ENCODE measurements at places on chromosomes 2 and 18.

GRCh38 chr18:34915046-34915445 is 126.2 kb upstream of the MAPRE2 start:
- DNase-seq: no peak

GRCh38 chr2:65198737-65199136 is 28.9 kb upstream of the ACTR2 start:
- DNase-seq: no peak

GRCh38 chr2:112153179-112153490 is 14.9 kb downstream of the FBLN7 start:
- DNase-seq: no peak

DNA sequence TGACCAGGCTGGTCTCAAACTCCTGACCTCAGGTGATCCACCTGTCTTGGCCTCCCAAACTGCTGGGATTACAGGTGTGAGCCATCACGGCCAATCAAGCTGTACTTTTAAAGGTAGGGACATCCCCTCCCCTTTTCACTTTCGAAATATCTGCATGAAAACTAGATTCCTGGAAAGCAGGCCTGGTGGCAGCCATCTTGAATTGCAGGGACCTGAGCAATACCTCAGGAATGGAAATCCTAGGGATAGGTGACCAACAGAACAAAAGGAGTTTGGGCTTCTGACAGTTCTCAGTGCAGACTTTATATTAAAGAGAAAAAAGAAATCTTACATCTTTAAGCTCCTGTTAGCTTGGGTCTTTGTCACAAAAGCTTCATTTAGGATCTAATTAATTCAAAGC is 62.6 kb downstream of the KLF7 start:
- no peak for DNase-seq

DNA sequence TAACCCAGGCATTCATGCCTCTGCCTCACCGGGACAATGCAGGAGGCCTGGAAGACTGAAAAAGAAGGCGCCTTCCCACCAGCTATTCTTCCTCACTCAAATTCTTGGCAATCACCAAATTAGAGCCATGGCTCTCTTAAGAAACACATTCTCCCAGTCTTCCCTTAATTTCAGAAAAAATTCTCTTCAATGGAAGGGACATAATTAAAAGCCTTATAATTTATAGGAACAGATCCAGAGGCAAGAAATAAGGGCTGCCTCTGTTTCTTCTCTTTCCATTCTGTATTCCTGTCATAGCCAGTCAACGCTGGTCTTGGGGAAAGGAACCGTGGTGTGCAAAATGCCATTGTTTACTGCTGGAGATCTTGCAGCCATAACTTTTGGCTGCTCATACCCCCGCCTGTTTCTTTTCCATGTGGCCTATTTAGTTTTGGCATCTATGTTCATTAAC is 32.8 kb downstream of the DTNA start:
- no peak for DNase-seq

DNA sequence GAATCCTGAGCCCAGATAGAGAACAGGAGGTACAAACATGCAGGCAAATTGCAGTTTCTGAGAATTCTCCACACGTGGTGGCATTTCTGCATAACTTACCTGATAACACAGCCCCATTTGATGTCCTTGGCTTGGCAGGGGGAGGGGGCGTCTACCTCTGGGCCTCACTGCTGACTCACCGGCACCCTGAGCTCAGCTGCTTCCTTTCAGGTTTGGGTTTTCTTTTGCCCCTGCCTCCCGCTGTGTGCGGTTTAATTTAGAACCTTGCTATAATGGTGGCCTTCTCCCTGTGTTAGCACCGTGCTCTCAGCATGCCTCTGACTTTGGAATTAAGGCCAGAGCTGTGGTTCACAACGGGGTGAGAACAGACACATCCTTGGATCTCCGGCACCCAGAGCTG is 4.4 kb downstream of the CTIF start:
- no peak for DNase-seq

GRCh38 chr2:212863185-212863588 is 288.2 kb downstream of the IKZF2 start:
- DNase-seq: no peak

DNA sequence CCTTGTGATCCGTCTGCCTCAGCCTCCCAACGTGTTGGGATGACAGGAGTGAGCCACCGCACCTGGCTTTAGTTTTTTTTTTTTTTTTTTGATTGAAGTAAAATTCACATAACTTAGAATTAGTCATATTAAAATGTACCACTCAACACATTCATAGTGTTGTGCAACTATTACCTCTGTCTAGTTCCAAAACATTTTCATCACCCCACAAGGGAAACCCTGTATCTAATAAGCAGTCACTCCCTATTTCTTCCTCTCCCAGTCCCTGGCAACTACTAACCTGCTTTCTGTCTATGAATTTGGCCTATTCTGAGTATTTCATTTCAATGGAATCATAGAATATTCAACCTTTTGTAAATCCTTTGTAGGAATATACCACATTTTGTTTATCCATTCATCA is 123.9 kb upstream of the FAM117B start:
- no peak for DNase-seq

DNA sequence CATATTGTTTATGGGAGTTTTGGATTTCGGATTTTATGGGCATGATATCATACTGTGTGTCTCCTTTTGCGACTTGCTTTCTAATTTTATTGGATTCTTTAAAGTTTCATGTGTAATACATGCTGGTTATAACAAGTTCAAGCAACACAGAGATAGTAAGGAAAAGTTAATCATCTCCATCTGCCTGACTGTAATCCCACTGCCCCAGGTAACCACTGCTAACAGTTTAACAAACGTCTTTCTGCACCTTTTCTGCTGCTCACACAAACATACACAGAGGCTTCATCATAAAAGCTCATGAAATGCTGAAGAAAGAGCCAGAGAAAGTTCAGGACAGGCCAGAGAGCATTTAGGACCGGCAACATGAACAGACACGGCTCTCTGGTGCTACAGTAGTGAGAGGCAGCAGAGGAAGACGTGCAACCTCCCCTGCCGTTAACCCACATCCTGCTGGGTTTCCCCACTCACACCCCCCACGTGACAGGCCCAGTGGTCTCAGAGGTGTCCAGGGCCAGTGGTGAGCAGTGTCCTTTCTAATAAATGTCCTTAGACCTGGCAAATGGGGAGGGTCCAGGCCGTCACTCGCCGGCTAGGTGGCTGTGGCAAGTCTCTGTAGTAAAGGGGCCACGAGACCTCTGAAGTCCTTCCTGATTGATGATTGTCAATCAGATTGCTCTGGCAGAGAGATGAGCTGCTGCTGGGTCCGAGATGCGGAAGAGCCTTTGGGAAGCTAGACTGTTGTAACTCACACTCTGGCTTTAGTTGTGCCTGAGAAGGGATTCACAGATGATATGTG is 43.0 kb upstream of the SLC1A4 start:
- DNase-seq: no peak

DNA sequence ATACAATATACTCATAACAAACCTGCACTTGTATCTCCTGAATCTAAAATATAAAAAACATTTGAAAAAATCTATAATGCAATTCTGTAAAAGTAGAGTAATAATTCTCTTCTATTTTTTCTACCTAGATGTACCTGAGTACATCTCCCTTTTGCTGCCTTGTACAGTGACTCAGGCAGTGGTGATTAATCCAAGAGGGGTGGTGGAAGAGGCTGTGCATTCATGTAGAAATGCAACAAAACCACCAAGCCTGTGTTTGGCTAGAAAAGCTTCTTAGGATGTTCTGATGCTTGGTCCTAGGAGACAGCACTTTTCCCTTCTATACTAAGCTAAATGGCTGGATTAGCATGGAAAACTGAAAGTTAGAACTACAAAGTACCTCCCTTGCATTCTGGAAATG is 245.8 kb downstream of the DPP10 start:
- DNase-seq: no peak

- DNase-seq: no peak
Observed at GRCh38 chr2:123864416-123864815, 160.7 kb upstream of the CNTNAP5 start.

DNA sequence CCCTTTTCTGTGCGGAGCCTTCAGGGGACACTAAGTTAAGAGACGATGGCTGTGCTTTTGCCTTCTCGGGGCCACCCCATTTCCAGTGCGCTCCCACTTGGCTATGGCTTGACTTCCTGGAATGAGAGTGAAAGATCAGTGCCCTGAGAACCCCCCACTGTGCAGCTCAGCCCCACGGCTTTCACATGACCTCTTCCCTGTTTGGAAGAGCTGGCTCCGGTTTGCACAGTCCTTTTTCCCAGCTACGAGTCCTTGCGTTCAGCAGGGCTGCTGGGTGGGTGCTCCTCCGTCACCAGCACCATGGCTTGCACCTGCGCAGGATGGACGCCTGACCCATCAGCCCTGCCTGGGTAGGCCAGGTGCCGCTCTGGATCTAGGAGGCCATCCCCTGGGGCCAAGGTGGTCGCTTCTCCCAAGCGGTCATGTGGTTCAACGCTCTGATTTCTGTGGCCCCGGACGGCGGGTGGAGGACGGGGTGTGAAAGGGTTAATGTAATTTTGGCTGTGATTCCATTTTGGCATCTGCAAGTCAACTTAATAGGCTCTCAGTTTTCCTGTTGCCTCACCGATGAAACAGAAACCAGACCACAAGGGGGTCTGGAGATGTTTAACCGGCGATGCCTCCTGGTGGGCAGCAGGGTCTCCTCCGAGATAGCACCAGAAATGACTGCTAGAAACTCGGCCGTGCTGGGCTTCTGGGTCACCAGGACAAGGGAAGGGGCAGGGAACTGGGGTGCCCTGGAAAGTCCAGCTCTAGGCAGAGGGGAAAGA is 113.1 kb upstream of the HAAO start:
- no peak for DNase-seq

- DNase-seq: no peak
Observed at GRCh38 chr2:85523062-85523902, 15.7 kb upstream of the MAT2A start.

DNA sequence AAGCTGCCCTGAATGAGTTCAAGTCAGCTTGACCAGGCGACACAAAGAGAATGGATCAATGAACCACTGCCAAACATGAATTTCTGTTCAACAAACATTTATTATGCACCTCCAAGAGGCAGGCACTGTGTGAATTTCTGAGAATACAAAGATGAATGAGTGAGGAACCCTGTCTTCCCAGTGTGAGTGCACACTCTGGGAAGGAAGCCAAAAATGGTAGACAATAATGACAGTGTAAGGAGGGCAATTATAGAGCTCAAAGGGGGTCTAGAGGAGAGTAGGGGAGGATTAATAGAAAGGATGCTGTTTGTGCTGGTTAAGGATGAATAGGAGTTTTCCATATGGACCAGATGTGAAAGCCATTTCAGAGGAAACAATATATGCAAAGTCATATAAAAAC is 213.4 kb downstream of the DCC start:
- no peak for DNase-seq

DNA sequence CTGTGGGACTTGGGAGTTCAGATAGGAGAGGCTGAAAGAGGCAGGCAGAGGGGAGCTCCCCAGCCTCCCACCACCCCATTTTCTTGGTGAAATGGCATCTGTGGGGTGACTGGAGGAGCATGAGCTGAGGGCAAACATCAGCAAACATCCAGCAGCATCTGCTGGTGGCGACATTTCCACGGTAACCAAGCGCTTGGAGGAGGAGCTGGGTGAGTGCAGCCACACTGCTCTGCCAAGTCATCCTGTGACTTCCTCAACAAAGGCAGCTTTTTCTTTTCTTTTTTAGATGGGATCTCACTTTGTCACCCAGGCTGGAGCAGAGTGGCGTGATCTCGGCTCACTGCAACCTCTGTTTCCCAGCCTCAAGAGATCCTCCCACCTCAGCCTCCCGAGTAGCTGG is 5.6 kb downstream of the TXNL4A start:
- no peak for DNase-seq

DNA sequence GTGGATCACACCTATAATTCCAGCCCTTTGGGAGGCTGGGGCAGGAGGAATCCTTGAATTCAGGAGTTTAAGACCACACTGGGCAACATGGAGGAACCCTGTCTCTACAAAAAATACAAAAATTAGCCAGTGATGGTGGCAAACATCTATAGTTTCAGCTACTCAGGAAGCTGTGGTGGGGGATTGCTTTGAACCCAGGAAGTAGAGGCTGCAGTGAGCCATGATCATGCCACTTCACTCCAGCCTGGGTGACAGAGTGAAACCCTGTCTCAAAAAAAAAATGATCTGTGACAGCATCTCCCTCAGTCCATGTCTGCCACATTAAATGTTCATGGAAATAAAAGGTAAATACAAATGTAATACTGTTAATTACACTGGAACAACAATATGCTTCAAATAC is 121.4 kb upstream of the COL5A2 start:
- no peak for DNase-seq

- no peak for DNase-seq
Observed at GRCh38 chr18:23330423-23330822, 122.7 kb upstream of the RIOK3 start.

DNA sequence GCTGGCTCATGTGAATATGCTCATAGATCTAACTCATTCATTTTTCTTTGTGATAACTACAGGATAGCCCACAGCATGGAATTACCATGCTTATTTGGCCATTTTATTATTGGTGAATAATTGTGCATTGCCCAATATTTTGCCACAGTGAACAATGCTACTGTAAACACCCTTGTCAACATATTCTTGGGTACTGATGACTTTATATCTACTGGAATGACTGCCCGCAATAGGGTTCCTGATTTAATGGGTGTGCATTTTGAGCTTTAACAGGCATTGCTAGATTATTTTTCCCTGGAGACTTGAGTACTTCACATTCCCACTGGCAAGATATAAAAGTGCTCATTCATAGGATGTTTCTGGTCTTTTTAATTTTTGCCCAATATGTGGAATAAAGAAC is 42.7 kb upstream of the EVA1A start:
- no peak for DNase-seq

DNA sequence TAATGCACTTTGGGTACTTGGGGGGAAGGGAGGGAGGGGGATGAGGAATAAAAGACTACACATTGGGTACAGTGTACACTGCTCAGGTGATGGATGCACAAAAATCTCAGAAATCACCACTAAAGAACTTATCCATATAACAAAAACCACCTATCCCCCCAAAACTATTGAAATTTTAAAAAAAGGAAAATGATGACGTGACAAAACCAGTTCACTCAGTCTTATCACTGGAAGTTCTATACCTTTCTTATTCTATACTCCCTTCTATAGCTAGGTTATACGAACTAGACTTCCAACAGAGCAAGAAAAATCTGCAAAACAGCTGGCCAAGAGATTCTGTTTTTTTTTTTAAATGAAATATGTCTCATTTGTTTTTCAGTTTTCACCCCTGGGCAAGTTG is 20.8 kb downstream of the DYNAP start:
- DNase-seq: no peak

- DNase-seq: no peak
Observed at GRCh38 chr18:28143725-28144124, 33.2 kb downstream of the CDH2 start.

- DNase-seq: no peak
Observed at GRCh38 chr2:196233805-196234475, 62.6 kb upstream of the STK17B start.

Measured in AG04449 (cell line).